ENCODE measurements at places on chromosomes 2 and 18.
A peak's percentile ranks its signal among the peaks of the same experiment; 100 is the strongest.

DNA sequence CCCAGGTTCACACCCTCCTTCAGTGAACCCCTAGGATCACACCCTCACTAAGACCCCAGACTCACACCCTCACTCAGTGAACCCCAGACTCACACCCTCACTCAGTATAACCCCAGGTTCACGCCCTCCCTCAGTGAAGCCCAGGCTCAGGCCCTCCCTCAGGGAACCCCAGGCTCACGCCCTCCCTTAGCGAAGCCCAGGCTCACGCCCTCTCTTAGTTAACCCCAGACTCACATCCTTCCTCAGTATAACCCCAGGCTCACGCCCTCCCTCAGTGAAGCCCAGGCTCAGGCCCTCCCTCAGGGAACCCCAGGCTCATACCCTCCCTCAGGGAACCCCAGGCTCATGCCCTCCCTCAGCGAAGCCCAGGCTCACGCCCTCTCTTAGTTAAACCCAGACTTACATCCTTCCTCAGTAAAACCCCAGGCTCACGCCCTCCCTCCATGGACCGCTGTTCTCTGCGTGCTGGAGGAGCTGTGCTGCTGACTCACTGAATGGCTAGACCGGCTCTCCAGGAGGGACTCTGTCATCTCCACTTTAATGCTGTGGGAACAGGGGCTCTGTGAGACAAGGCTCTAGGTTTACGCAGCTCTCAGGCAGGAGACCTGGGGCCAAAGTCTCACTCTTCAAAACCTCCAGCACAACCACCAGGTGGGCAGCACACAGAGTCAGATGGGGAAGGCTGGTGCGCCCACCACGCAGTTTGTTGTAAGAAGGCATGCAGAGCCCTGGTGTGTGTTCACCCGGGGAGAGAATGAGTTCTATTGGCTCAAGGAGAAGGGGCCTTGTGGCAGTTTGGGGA lies 506.9 kb upstream of the MYT1L start:
- no peak overlapping the region for H3K4me3 ChIP-seq
- no peaks in the 10 kb centered on the region for H3K4me1 ChIP-seq
- H3K36me3 ChIP-seq = no peaks in the 10 kb centered on the region
- no peaks in the 10 kb centered on the region for H3K27me3 ChIP-seq
- no peak for DNase-seq

GRCh38 chr18:32735781-32736180 lies 37.0 kb downstream of the KLHL14 start:
- H3K27ac ChIP-seq = no peak overlapping the region
- no peaks in the 10 kb centered on the region for H3K27me3 ChIP-seq
- H3K4me3 ChIP-seq = no peak overlapping the region
- H3K36me3 ChIP-seq = no peaks in the 10 kb centered on the region
- no peak for DNase-seq

DNA sequence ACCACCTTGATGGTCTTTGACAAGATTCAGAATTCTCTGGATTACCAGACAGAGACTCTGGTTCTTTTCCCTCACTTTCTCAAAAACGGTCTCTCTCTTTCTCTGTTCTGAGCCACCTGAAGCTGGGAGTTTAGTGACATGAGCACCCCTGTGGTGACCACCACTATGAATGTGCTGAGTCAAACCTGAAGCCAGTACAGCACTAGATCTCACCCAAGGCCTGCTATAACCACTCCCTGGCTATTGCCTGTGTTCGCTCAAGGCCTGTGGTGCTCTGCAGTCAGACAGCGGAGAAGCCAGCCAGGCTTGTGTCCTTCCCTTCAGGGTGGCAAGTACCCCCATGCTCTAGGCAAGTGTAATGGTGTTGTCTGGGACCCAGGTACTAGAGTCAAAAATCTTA lies 828.9 kb upstream of the NXPH2 start:
- no peak for DNase-seq
- H3K27ac ChIP-seq = no peak overlapping the region
- no peaks in the 10 kb centered on the region for H3K4me1 ChIP-seq
- H3K27me3 ChIP-seq = no peaks in the 10 kb centered on the region
- H3K36me3 ChIP-seq = no peaks in the 10 kb centered on the region

GRCh38 chr2:112304298-112304941 lies 29.0 kb downstream of the ZC3H6 start:
- peaks cover 50% of the 10 kb centered on the region for H3K36me3 ChIP-seq
- H3K4me3 ChIP-seq = no peak overlapping the region
- DNase-seq = no peak
- H3K27ac ChIP-seq = no peak overlapping the region
- no peaks in the 10 kb centered on the region for H3K27me3 ChIP-seq

DNA sequence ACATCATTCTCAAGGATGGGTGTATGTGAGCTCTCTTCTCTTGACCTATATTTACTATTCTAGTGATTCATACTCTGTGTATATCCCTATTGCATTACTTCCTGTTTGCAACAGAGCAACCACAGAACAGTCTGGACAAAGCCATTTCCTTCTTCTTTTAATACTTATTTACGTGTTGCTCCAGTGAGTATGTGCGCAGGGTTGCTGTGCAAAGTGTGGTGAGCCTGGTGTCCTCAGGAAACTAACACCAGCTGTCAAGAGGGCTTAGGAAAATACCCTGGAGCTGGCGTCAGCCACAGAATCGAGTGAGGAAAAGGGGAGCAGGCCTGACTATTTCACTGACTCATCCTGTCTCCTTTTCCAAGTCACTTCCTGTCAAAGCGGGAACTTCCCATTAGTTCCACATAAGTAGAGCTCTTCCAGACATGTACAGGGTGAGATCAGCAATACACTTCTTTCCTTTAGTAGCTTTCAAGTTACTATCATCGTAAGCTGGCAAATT lies 214.1 kb upstream of the COPS8 start:
- no peak overlapping the region for H3K4me3 ChIP-seq
- H3K4me1 ChIP-seq = peaks cover 55% of the 10 kb centered on the region
- no peaks in the 10 kb centered on the region for H3K36me3 ChIP-seq
- peak; percentile 99 for DNase-seq

DNA sequence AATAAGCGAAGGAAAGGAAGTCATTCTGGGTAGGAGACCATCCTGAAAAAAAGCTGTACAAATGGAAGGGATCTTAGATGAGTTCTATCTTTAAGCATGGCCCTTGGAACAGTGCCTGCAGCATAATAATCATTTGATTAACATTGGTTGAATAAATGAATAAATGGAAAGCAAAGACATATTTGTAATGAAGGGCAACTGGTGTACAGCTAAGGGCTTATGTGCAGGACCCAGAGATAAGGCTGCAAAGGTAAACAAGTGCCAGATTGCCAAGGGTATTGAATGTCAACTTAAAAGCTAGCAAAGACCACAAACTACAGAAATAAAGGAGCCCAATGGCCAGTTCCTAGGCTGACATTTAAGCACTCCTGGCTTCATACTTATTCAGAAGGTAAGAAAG lies 19.4 kb downstream of the IMMT start:
- no peak overlapping the region for H3K4me3 ChIP-seq
- H3K27ac ChIP-seq = no peak overlapping the region
- no peaks in the 10 kb centered on the region for H3K27me3 ChIP-seq

DNA sequence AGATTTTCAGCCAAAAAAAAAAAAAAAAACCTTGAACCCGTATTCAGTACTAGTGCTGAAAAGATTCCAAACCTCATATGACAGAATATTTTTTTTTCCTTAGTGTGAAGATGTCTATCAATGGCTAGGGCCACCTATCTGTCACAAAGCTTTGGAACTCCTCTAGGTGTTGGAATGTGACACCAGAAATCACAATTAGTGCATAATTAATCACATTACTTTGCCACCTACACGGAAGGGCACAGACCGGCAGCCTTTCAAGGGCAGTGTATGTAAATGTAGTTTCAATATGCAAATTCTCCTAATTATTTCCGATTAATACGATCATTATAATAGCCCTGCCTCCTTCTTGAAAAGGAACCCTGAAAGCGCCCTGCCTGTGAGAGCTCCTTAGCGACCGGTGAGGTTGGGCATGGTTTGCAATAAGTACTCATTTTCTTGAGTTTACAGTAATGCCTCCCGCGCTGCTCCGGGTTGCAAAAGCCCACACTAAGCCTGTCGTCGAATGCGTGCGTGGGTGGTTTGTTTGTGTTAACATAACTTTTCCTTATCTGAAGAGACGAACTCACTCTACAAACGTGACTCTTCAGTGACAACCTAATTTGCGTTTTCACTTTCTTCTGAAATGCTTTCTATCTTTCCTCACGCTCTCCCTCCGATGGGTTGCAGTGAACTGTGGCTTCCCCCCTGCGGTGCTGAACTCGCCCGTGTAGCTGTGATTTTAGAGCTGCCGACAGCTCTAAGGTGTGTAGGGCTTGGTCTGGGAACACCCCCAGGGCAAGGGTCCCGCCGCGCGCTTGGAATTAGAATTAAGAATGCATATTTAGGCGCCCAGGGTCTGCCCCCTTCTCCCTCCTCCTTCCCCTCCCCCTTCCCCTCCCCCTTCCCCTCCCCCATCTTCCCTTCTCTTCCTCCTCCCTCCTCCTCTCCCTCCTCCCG lies 765 bp upstream of the ID2 start:
- H3K27ac ChIP-seq = peak overlapping the region; percentile 83
- H3K36me3 ChIP-seq = no peaks in the 10 kb centered on the region
- H3K4me3 ChIP-seq = peak overlapping the region; percentile 66
- peaks cover 59% of the 10 kb centered on the region for H3K4me1 ChIP-seq

- H3K36me3 ChIP-seq = no peaks in the 10 kb centered on the region
- H3K27ac ChIP-seq = no peak overlapping the region
- no peak for DNase-seq
- H3K4me1 ChIP-seq = no peaks in the 10 kb centered on the region
Measured at GRCh38 chr2:194714541-194714940, 942.5 kb upstream of the SLC39A10 start.

DNA sequence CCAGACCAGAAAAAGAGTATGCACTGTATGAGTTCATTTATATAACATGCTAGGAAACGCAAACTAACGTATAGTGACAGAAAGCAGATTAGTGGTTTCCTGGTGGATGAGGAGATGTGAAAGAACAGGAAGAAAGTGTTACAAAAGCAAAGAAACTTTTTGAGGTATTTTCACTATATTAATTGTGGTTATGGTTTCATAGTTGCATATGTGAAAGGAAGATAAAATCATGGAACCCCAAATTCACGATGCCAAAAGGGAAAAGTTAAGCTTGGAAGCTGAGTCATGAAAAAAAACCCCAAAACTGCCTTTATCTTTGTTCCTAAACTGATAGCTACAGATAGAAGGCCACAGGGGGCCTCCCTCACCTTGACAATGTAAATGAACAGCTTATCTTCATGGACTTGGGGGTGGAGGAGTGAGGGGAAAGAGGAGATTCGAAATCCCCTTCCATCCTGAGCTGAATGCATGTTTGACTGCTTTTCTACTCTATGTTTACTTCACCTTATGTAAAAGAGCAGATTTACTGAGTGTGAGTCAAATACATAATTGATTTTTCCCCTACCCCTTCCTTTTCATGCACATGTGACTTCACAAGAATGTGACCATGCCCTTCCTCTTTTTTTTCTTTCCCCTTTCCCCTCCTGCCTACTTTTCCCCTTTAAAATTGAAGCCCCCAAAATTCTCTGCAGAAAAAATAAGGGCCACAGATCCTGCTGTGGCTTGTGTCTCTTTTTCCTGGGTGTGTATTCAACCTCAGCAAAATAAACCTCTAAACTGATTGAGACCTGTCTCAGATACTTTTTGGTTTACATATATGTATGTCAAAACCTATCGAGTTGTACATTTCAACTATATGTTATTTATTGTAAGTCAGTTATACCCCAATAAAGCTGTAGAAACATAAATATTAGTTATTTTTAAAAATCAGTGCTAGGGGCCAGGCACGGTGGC lies 100.1 kb upstream of the TLK1 start:
- H3K27me3 ChIP-seq = no peaks in the 10 kb centered on the region
- no peak overlapping the region for H3K4me3 ChIP-seq

- no peak for DNase-seq
- no peaks in the 10 kb centered on the region for H3K36me3 ChIP-seq
- H3K4me1 ChIP-seq = no peaks in the 10 kb centered on the region
- no peaks in the 10 kb centered on the region for H3K27me3 ChIP-seq
- H3K27ac ChIP-seq = no peak overlapping the region
Measured at GRCh38 chr18:47422524-47422923, 171.1 kb upstream of the SKOR2 start.

- H3K4me3 ChIP-seq = no peak overlapping the region
- no peaks in the 10 kb centered on the region for H3K36me3 ChIP-seq
- no peak overlapping the region for H3K27ac ChIP-seq
- DNase-seq = no peak
- H3K27me3 ChIP-seq = no peaks in the 10 kb centered on the region
- peaks cover 8% of the 10 kb centered on the region for H3K4me1 ChIP-seq
Measured at GRCh38 chr18:2990956-2991640, 21.8 kb downstream of the LPIN2 start.

DNA sequence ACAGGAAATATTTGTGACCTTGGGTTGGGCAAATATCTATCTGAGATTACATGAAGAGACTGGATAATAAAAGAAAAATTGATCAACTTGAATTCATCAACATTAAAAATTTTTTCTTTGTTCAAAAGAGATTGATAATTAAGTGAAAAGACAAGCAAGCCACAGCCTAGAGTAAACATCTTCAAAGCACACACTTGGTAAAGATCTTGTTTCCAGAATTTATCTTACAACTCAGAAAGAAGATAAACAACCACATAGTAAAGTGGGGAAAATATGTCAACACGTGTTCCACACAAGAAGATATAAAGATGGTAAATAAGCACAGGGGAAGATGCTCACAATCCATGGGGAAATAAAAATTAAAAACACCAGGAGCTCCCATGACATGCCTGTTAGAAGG lies 195.9 kb downstream of the SOX11 start:
- H3K4me1 ChIP-seq = no peaks in the 10 kb centered on the region
- no peak overlapping the region for H3K4me3 ChIP-seq
- H3K27me3 ChIP-seq = no peaks in the 10 kb centered on the region
- H3K36me3 ChIP-seq = no peaks in the 10 kb centered on the region

DNA sequence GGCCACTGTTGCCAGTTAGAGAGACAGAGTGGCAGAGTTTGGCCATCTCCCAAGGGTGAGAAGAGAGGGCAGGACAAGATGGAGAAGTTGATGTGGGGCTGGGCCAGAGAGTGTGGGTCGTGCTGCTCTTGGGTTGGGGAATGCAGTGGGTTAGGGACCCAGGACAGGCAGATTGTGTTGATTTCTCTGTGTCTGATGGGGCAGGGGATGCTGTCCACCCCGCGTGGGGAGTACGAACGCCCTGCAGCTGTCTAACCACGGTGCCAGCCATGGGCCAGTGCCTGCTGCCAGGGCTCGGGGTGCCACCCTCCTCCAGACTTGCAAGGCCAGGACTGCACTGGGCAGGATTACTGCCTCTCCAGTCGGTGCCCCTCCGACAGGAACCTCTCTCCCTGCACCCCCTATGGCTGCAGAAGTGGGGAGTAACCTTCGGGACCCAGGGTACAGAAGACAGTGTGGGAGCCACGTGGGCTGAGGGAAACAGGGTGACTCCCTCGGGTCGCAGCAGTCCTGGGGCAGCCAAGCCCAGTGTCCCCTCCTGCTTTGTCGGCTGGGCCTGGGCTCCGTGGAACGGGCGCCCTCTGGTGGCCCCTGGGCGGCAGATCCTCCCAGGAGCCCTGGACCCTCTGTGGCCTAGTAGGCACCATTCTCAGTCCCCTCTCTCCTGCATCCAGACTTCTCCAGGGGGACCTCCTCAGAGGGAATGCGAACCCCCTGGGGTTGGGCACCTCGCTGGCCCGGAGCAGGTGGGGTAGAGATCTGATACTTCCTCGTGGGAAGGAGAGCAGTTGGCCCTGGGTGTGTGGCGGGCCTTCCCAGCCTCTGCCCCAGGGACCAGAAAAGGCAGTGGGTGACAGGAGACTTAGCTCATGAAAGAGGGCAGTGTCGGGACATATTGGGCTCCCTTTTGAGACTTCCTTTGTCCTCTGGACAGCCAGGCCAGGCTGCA lies 2.7 kb downstream of the GPC1 start:
- no peak overlapping the region for H3K27ac ChIP-seq
- peaks cover 19% of the 10 kb centered on the region for H3K27me3 ChIP-seq
- no peaks in the 10 kb centered on the region for H3K4me1 ChIP-seq
- no peak overlapping the region for H3K4me3 ChIP-seq
- peak; percentile 25 for DNase-seq

Measured in CD14-positive monocyte (primary cell).